Stimulated activated CD4-positive, alpha-beta T cell treated with anti-CD3 and anti-CD28 coated beads, Interleukin-1b, Interleukin-23, amount 100 ng/mL, for 1 hour (primary cell): ENCODE measurements at places on chromosomes 4 and X.

- DNase-seq, result no peak
Measured at GRCh38 chr4:142156256-142156655, 519.9 kb downstream of the IL15 start.

GRCh38 chrX:108309144-108309543 is 129.1 kb downstream of the COL4A6 start:
- no peak for DNase-seq

DNA sequence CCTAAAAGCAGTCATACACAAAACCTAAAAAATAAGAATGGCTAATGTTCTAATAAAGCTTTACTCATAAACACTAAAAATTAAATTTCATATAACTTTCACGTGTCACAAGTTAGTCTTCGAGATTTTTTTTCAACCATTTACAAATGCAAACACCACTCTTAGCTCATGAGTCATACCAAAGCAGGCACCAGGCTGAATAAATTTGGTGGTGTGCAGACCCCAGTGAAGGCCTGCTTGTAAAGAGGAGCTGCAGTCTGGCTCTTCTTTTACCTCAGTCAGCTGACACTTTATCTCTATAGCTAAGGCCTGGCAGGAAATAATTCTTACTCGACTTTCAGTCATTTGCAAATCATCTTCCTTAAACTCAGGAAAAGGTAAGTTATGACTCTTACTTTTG is 37.4 kb downstream of the CLOCK start:
- no peak for DNase-seq

DNA sequence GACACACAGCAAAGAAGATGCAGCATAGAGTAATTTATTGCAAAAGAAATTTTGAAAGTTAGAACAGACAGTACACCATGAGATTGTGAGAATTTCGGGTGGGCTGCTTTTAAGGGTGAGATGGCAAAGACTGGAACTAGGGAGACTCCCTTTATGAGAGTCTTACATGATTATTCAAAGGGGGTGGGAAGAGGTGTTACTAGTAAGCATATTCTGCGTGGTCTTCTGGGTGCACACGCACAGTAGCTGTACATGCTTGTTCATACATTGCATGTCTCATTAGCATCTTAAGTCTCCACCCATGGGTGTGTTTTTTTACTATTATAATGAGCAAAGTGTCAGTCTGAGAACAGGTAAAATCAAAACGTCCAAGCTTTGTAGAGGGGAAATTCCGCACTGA is 49.4 kb upstream of the USP38 start:
- DNase-seq, result no peak

DNA sequence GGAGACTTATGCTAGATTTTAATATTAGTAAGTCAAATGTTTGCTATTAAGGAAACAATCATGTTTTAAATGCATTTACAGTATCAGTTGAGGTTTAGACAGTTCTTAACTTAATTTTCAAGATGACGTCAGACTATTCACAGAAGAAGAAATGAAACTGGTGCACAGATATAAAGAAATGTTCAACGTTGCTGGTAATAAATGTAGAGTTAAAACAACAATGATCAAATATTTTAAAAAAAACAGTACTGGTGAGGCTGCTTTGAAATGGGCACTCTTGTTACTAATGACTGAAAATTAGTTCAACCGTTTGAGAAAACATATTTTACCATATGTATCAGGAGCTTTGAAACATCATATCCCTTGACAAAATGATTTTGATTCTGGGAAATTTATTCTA is 44.2 kb downstream of the ABHD18 start:
- DNase-seq, result no peak

GRCh38 chr4:15381806-15382338 is 46.0 kb upstream of the C1QTNF7 start:
- DNase-seq, result no peak

GRCh38 chr4:102312417-102312816 is 32.9 kb downstream of the SLC39A8 start:
- DNase-seq, result no peak

DNA sequence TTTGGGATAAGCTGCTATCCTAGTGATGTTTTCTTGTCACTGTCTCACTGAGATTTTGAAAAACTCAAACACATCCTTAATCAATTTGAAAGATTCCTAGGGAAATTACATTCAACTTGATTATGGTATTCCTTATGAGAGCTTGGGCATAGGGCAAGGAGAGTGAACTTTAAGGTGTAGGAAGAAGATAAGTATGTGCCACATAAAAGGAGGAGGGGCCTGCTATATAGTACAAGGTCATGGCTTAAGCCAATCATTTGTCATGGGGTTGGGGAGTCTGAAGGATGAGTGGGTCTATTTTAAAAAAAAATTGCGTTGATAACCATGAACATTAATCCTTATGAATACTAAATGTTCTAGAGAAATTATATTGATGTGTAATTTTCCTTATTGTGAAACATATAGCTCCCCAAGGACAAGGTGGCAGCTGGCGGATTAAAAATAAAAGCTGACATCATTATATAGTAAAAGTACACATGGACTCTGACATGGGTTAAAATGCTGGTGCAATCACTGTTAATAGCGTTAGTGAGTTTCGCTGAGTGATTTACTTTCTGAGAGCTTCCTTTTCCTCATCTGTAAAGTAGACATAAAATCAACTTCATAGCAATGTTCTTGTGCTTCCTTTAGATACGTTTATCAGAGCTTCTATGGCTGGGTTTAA is 17.4 kb downstream of the GALNT7 start:
- DNase-seq, result no peak

GRCh38 chrX:51891821-51892551 is 1.4 kb upstream of the MAGED1 start:
- no peak for DNase-seq

DNA sequence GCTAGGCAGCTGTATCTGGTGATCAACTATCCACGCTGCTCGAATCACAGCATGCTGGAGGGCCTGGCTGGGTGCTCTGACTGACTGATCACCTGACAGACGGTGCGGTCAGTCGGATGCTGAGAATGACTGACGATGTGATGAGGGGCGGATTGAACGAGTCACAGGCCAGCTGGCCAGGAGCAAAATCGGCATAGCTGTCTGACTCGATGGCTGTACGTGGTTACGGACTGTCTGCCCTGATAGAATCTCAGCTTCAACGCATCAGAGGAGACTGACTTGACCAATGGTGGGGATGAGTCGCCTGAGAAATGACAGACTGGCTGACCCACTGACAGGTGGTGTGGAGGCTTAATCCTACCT is 1.0 kb upstream of the SUV39H1 start:
- DNase-seq, result no peak

DNA sequence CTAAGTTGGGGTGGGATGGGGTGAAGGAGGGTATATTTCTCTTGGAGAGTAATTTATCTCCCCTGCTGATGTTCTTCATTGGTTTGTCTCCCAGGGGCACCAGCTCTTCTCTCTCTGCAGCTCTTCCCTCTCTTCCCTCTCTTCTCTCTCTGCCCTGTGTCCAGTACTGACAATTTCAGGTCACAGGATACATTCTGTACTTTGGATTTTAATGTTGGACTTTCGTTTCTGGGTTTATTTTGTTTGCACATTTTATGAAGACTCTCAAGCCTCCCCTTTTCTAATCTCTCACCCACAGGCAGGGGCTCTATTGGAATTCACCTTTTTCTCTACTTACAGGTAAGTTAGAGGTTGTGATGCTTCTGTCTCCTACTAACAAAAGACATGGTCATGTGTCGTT is 165.5 kb downstream of the CPEB2 start:
- no peak for DNase-seq

GRCh38 chr4:74415602-74416300 is 29.2 kb upstream of the AREG start:
- no peak for DNase-seq

DNA sequence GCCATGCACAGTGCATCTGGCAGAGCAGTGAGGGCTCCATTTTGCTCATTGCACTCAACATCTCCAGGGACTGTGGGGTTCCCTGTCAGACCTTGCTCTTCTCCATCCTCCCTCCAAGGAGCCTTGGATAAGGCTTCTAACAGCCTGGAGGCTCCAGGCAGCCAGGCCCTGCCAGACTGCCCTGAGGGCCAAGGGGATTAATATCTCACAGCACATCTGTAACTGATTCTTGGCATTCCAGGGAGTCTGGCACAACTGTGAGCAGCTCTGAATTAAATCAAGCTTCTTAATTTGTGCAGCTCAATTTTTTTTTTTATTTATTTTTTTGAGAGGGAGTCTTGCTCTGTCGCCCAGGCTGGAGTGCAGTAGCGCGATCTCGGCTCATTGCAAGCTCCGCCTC is 224.5 kb upstream of the PGRMC2 start:
- DNase-seq, result no peak

DNA sequence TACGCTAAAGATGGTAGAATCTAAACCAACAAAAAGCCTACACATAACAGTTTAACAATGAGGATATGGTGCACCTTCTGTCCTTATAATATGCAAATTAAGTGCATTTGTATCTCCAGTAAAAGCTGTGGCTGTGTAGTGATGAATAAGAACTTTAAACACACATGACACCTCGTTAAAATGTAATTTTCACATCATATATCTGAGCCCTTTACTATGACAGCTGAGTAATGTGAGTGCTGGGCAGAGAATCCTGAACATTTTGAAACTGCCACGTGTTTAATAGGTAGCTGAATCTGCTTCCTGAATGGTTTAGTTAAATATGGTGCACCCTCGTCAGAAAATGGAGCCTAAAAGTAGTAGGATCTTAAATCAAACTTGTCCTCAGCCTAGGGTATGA is 540.8 kb downstream of the ADGRL3 start:
- DNase-seq, result no peak

DNA sequence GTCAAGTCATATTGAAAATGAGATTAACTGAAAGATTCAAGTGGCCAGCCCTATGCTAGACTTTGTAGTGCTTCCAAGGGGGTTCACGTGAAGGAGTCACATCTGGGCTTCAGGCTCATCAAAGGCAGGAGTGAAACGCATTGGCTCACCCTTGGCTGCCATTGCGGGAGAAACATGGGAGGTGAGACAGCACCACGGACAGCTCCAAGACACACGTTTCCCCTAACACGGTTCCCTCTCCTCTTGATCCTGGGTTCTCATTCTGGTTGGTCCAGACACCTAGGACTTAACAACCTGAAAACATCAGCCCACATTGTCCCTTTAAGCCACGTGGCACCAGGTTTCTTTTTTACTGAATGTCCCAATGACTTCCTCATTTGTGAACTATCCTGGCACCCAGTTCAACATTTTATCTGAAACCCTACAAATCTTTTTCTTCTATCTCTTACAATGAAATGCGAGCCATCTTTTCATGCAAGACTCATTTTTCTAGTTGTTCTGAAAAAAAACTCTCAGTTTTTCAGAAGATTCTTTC is 279.0 kb upstream of the VCX3A start:
- no peak for DNase-seq

GRCh38 chrX:19893727-19894126 is 6.3 kb upstream of the SH3KBP1 start:
- DNase-seq, result no peak

DNA sequence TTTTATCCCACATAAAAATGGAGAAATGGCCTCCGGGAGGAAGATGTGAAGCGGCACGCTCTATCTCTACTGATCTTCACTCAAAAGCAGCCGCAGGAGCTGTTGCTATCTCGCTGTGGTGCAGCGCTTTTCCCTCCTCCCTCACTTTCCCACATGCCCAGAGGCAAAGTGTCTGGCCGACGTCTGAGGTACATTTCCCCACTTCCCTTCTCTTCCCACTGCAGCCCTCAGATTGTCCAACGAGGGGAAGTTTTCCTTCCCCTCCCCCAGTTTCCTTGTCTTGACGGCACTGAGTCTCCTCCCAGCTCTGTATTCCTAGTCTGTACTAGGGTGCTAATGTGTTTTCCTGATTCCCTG is 660 bp upstream of the COL25A1 start:
- no peak for DNase-seq

- no peak for DNase-seq
Measured at GRCh38 chr4:124641715-124642381, 70.7 kb downstream of the ANKRD50 start.
